ENCODE measurements at places on chromosomes 16 and 17.

DNA sequence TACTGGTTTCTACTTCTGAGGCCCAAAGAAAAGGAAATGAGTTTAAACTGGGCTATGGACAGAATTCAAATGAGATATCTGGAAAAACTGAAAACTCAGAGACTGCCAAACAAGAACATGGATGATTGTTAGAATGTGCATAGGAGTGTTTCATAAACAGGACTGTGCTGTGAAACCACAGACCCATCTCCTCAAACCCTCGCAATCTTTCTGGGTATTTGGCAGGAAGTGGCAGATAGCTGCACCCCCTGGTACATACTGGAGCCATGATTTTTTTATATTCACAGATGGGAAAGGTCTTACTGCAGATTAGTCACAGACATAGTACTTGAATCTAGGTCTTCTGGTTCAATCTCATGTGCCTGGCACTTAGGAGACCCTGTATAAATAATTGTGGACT is 145.0 kb downstream of the CCDC182 start:
- no peak for DNase-seq

- no peak for DNase-seq
Observed at GRCh38 chr17:57860414-57860999, 10.7 kb upstream of the MRPS23 start.

DNA sequence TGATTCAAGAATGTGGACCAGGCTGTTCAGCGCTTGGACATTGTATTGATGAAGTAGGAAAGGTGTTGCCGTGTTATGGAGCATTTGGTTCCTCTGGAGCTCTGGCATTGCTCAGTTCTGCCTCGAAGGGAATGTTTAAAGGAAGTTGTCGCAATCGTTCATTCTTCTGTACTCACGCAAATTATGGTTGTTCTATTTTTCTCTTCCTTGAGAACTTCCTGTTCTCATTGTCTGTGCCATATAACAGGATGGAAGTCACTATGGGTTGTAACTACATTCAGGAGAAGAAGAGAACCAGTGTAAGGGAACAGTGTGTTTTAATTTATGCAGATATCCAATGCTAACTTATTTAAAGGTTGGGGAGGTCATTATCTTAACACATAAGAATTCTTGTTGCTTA is 13.0 kb downstream of the PCTP start:
- no peak for DNase-seq

- no peak for DNase-seq
Observed at GRCh38 chr16:14205666-14206065, 134.5 kb downstream of the MRTFB start.

DNA sequence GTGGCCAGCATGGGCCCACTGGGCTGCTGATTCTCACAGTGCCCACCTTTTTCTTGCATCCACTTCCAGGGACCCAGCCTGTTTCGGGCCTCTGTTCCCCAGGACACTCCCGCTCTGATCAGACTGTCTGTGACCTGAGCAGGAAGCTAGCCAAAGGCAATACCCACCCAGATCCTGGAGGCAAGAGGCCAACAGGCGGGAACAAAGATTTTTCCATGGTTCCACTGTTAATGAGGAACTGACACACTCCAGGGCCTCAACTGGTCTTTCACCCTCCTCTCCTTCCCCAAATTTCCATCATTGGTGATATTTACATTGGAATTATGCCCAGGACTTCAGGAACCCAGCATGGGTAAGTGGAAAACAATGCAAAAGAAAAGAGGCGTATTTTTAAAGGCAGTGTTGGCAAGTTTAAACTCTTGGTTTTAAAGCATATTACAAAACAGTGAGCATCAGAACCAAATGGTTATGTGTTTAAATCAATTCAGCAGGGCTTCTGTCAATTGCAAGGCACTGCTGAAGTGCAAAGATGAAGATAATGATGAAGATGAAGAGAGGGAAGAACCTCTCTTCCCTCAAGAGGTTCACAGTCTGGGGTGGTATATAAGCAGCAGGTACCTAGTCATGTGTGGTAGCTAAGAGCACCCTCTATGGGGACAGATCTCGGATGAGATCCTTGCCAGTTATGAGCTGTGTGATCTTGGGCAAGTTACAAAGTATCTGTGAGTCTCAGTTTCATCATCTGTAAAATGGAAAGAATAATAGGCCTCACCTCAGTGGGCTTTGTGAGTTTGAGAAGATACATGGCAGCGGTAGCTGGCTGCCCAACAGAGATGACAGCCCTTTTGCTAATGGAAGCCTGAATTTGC is 14.4 kb upstream of the ATP2A3 start:
- no peak for DNase-seq

- peak; percentile 82 for DNase-seq
Observed at GRCh38 chr16:75238132-75238852, 13.1 kb downstream of the BCAR1 start.

All from sciatic nerve (tissue), 2 donors.